ENCODE measurements at places on chromosomes 13 and 19.

DNA sequence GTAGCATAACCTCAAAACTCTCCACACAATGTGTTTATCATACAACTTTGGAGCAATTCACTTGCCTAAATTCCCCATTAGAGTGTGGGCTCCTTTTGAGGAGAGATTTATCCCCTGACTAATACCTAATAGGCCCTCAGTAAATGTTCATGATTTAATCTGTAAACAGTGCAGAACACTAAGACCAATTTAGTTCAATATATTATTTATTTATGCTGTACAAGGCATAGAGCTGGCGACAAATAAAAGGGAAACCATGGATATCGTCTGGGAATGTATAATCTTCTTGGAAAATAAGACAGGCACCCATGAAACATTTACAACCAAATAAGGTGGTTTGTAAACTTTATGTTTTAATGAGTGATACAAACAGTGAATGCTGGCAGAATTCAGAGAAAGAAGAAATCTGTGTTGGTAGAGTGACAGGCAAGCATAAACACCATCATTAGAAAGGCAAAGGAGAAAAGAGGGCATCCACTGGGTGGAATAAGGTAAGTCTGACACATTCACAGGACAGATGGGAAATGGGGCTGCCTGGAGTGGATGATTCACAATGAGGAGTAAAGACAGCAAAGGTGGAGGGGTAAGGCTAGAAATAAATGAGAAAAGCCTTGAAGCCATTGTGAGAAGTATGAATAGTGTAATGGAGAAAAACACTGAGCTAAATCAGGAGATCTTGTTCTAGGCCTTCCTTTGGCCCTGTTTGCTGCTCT is 106.1 kb upstream of the MIR17HG start:
- DNase-seq = no peak

GRCh38 chr13:23427342-23427843 is 6.1 kb downstream of the SACS start:
- DNase-seq = no peak

DNA sequence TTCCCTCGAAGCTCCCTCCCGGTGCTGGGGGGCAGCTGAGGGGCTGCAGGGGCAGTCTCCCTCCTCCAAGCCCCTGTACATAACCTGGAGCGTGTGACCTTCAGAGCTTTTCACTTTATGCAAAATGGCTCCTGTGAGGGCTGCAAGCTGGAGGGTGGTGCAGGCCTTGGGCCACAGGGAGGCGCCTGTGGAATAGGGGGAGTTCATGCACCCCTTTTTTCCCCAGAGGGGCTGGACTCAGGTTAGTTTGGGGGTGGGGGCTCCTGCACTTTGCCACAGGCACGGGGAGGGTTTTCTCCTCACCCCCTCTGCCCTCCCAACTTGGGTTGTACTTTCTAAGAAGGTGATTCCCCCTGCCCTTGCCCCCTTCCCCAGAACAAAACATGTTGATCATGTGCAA is 6.6 kb upstream of the PRR19 start:
- DNase-seq = no peak

- DNase-seq = no peak
Observed at GRCh38 chr13:87590518-87590917, 80.7 kb upstream of the SLITRK5 start.

DNA sequence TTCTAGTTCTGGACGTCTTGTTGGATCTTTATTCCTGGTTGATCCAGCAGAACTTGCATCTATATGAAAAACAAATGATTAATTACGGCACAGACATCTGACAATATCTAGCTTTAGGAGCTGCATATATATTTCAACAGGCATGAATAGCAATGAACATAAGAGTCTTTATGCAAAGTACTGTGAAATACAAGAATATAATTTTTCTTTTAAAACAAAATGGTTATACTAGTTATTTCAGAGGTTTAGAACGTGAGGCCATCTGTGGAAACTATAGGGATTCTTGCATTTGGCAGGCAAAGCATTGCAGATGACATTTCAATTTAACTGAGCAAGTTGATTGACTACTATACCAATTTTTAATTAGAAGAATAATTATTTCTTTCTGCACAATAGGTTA is 40.5 kb downstream of the EFNB2 start:
- no peak for DNase-seq

- DNase-seq = no peak
Observed at GRCh38 chr19:9909251-9909650, 27.1 kb downstream of the OLFM2 start.

DNA sequence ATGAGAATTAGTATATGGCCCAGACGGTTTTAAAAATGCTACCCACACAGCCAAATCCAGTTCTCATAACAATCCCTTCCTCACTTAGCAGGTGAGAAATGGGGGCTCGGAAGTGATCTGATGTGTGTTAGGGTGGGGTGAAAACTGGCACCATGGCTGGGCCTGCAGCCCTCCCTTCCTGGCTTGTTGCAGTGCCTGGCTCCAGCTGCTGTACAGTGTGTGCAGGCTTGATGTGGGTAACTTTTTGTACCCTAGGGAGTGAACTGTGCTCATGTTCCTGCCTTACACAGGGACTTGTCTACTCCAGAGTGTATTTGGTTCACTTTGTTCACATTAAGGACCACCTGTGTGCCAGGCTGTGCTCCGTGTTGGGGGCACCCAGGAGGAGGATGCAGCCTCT is 177.2 kb downstream of the LMO7 start:
- DNase-seq = no peak

- peak; percentile 66 for DNase-seq
Observed at GRCh38 chr19:42178791-42179674, 38.4 kb downstream of the DEDD2 start.

- peak; percentile 80 for DNase-seq
Observed at GRCh38 chr19:17966550-17967256, at the start of gene KCNN1. Gene KCNN1 (plus strand): TSS chr19:17967107. CDS start chr19:17973889, 6,782 bp downstream.

- DNase-seq = no peak
Observed at GRCh38 chr19:2413159-2413558, 14.2 kb downstream of the TIMM13 start.

- peak; percentile 64 for DNase-seq
Observed at GRCh38 chr13:25114220-25114619, 18.3 kb downstream of the PABPC3 start.

DNA sequence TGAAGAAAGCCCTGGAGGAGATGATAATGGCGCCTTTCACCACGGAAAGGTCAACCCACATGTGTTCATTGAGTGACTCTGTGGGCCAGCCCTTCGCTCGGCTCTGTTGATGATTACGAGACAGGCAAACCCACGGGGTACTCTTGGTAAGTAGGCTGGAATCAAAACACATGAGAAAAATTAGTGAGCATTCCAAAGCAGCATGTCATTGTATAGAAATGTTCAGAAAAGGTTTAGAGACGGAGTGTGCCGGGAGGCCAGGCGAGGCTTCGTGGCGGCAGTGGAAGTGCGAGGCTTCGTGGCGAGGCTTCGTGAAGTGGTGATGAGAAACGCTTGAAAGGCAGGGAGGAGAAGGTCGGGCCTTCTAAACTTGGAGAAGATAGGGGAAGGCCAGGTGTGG is 144.3 kb downstream of the ZNF536 start:
- DNase-seq = no peak

GRCh38 chr13:94914895-94915294 is 202.6 kb upstream of the SOX21 start:
- no peak for DNase-seq

DNA sequence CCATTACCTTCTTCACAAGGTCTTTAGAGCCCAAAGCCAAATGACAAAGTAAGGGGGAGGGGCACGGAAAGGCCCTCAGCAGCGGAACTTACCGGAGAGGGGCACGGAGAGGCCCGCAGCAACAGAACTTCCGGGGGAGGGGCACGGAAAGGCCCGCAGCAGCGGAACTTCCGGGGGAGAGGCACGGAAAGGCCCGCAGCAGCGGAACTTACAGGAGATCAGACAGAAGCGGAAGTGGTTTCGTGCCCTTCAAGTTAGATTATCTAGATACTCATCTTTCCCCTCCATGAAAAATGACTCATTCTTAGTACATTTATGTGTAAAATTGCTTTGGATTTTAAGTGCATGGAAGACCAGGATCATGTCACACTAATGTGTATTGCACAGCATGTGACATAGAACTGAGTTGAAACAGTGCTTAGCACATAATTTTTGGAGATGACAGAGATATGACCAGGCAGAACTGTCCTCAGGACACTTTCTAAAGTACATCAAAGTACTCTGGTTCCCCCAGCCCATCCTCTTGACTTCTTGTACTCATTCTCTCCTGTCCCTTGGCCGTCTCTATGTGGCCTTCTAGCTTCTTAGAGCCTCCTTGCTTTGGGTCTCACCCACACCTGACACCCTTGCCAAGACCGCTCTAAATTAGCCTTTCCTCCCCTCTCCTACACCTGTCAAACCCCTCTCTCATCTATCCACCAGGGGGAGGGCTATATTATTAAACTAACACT is 25.7 kb upstream of the TPTE2 start:
- peak; percentile 57 for DNase-seq

DNA sequence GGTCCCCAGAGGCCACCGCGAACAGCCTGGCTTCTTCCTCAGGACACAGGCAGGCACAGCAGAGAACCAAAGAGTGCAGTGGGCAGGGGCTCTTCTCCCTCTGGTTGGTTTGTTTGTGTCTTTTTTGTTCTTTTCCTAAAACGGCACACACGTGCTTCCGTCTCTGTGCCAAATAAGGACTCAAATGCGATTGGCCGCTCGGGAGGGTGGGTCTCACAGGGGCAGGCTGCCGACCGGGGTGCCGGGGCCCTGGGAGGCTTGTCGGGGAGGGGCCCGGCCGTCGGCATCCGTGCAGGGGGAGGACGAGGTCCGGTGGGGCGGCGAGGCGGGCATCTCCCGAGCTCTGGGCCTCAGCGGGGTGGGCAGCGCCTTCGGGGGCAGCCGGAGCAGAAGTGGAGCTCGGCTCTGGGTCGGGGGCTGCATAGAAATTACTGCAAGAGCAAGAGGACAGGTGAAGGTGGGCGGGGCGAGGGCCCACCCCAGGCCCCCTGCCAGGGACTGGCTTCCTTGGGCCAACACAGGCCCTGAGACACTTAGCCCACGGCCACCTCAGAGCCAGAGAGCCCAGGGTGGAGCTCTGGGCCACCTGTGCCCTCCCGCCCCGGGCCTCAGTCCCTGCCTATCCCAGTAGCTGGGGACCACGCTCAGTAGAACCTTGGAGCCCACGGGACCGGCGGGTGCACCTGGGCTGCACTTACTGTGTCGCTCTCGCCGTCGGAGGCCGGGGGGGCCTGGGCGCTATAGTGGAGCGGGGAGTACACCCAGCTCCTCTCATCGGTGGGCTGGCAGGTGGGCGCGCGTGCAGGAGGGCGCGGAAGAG is 6.4 kb upstream of the CACTIN start:
- DNase-seq = no peak

DNA sequence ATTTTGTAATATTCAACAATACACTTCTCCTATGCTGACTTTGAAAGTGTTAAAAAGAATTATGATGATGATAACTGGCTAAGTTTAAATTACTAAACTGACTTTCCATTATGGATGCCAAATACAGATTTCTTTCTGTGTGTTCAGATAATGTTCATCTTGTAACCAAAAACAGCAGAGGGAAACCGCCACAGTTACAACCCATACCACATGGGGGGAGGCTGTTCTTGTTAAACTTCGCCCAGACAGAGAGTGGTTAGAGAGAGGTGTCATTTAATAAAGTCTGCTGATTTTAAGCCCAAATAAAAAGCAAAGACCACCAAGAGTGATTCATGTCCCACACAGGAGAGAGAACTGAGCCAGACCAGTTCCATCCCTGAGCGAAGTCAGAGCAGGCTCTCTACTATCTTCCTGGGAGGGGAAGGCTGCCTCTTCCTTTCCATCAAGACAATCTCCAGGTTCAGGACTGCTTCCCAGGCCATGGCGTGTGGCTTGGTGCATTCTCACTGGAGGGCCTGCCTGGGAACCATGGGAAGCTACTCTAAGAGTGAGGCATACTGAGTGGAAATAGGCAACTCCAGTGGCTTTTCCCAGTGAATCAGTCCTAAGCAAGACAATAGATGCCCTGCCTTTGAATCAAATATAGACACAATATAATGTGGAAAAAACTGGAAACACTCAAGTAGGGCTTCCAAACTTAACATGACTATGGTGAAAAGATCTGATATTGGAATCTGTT is 18.2 kb downstream of the EFNB2 start:
- DNase-seq = no peak

- no peak for DNase-seq
Observed at GRCh38 chr13:25171517-25172302, at the start of gene AMER2. Gene AMER2 (minus strand): TSS chr13:25172288. CDS start chr13:25171619, 669 bp downstream.

- no peak for DNase-seq
Observed at GRCh38 chr19:21912654-21913053, 76.7 kb upstream of the ZNF43 start.
